Substantia nigra (tissue), 51 donors: ENCODE measurements at places on chromosomes 7 and 10.

DNA sequence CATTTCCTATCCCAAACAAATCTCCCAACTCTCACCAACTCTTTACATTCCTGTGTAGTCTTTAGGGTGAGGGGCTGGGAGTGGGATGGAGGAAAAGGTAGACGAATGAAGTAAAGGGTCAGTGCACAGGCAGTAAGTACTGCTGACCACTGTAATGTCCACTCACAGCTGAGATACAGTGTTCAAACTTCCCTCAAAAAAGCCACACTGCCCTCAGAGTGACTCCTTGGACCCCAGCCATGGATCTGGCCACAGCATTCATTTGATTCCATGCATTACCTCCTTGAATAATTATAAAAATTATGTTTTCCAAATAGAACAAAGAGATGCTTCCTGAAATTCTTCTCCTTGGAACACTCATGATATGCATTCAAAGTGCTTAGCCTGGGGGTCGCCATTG lies 19.8 kb upstream of the HIPK2 start:
- DNase-seq = no peak

- no peak for DNase-seq
Measured at GRCh38 chr10:29810816-29811215, 176.0 kb upstream of the SVIL start.

- DNase-seq = no peak
Measured at GRCh38 chr10:61096056-61096455, 152.1 kb upstream of the RHOBTB1 start.

DNA sequence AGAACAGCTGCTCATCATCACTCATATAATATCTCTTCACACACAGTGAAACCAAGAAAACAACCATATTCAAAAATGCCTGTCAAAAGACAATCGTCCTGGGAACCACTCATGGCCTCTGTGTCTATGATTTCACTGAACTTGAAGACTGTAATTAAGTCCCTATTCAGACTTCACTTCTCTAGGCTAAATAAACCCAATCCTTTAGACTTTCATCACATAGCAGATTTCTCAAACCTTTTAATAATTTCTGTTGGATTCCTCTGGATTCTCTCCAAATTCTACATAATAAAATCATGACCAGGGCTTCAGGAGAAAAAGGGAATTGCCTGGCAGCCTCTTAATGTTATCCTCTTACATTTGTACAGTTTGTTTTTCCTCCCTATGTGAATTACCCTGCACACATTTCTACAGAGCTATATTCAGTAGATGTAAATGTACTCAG lies 201.1 kb downstream of the LRRN3 start:
- no peak for DNase-seq

DNA sequence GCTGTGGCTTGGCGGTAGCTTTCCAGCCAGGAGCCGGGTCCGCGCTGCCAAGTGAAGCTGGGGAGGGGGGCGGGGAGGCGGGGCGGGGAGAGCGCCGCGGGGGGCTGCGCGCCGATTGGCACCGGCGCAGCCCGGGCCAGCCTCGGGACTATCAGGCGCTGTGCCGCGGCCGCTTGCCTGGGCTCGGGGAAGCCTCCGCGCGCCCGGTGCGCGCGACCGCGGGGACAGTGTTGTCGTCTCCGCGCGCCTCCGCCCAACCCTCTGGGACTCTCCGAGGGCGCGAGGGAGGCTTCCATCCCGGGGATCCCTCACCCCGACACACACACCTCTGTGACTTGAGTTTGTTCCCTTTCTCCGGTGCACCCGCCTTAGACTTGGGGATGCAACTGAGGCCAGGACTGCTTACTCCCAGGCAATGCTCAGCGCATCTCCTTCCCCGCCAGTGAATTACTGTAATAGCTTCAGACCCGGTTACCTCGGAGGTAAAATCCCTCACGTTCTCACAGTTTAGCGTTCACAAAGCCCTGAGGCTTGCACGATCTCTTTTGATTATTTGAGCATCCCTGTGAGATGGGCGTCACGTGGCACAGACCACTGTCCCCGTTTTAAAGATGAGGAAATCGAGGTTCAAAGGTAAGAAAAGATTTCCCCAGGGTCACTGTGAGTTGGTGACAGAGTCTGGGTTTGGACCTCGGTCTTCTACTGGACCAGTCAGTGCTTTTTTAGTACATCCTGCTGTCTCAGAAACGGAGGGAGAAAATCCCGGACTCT lies at the start of gene NKX1-2:
Gene NKX1-2 (minus strand): TSS at position 24 of the 771 bp plus-strand sequence. CDS start 92 bp downstream, outside the sequence.
- no peak for DNase-seq

DNA sequence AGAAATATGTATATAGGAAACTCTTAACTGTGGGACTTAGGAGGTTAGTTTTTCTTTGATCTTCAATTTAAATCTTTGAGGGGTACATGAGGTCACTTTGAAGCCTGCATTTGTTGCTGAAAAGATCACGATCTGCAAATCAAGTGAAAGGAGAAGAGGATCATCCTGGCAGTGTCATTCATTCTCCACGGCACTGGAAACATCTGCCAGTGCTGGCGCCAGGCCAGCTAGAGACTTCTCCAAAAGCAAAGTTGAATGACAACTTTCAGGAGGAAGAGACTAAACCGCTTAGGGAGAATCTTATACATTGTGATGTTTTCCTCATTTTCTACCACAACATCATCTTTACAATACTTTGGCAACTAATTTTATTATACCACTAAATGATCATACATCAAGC lies 42.5 kb downstream of the MRC1 start:
- DNase-seq = peak; percentile 64
